ENCODE measurements at places on chromosomes 1 and 21.

GRCh38 chr1:216566641-216567205 is 143.5 kb upstream of the USH2A start:
- DNase-seq = no peak

GRCh38 chr1:106868828-106869227 is 187.6 kb upstream of the PRMT6 start:
- DNase-seq = no peak

GRCh38 chr1:223765719-223766340 is 53.5 kb downstream of the CAPN2 start:
- DNase-seq = no peak

DNA sequence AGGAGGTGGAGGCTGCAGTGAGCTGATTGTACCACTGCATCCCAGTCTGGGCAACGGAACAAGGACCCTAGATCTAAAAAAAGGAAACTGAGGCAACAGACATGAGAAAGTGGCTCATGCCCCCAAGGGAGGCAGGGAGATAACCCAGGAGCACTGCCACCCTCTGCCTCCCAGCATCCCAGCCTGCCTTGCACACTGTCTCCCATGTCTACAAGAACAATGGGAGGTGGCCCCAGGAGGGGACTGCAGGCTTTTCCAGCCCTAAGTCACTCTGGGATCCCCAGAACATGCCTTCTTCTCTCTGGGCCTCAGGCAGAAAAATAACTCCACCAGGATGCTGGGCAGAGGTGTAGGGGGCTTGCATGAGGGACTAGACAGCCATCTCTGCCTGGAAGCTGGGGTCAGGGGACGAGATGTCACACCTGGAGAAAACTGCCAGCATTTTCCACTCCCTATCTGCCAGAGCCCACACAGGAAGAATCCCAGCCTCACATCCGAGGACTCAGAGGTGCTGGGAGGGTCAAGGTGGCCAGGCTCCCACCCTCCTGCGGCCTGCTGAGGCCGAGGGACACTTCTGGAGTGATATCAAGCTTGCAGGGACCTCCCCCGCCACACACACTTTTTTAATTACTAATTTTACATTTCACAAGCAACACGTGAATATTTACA is 21.4 kb downstream of the RUNX3 start:
- no peak for DNase-seq

- peak; percentile 16 for DNase-seq
Observed at GRCh38 chr1:192805832-192806323, 3.0 kb upstream of the RGS2 start.

- no peak for DNase-seq
Observed at GRCh38 chr1:160284220-160284781, 632 bp downstream of the PEX19 start.

GRCh38 chr1:182003953-182004586 is 57.4 kb downstream of the ZNF648 start:
- no peak for DNase-seq

- no peak for DNase-seq
Observed at GRCh38 chr21:14585122-14585521, 39.0 kb upstream of the SAMSN1 start.

- peak; percentile 55 for DNase-seq
Observed at GRCh38 chr1:224497714-224498573, 63.3 kb upstream of the WDR26 start.

DNA sequence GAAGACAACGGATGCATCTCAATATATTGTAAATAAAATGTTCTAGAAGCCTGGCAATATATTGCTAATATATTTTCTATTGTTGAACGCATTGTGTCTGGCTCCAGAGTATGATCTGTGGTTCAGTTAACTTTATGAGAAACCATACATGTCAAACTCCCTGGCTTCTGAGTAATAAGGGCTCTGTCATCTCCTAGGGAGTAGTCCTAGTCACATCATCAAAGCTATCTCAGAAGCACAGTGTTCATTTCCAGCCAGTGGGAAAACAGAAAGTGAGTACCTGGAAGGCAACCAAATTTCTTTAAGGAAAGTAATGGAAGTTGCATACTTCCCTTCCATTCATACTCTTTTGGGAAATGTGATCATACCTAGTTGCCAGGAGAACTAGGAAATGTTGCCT is 27.0 kb upstream of the ST6GALNAC5 start:
- no peak for DNase-seq

DNA sequence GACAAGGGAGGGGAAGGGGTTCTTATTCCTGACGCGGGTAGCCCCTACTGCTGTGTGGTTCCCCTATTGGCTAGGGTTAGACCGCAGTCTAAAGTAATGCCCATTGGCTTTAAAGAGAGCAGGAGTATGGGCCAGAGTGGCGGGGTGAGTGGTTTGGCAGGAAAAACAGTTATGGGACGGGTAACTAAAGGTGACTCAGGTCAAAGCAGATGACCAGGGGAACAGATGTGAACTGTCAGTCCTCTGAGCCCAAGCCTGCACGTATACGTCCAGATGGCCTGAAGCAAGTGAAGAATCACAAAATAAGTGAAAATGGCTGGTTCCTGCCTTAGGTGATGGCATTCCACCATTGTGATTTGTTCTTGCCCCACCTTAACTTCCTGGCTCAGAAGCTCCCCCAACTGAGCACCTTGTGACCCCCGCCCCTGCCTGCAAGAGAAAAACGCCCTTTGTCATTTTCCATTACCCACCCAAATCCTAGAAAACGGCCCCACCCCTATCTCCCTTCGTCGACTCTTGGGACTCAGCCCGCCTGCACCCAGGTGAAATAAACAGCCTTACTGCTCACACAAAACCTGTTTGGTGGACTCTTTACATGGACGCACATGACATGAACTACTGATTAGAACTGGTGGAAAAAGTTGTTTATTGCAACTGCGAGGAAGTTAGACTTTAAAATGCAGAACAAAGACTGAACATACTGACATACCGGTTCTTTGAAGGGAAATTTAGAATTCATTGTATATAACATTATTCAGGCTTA is 758 bp upstream of the ATAD3B start:
- DNase-seq = no peak

GRCh38 chr1:34057347-34058130 is 107.5 kb downstream of the CSMD2 start:
- no peak for DNase-seq

DNA sequence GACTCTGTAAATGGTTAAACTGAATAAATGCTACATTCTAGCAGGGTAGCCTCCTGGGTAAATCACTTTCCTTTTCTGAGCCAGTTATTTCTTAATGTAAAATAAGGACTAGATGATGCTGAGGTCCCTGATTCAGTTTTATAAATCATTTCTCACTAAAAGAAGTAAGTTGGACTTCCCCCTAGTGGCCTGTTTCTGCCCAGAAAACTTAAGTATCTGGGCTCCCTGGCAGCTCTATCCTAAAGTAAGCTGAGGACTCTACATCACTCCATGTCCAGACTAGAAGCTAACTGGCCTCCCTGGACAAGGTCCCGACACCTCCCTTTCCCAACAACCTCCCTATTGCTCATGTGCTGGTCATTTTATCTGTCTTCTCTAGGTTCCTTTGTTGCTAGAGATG is 3.0 kb downstream of the GPN2 start:
- DNase-seq = no peak

- DNase-seq = no peak
Observed at GRCh38 chr1:234841710-234842231, 231.8 kb upstream of the IRF2BP2 start.

DNA sequence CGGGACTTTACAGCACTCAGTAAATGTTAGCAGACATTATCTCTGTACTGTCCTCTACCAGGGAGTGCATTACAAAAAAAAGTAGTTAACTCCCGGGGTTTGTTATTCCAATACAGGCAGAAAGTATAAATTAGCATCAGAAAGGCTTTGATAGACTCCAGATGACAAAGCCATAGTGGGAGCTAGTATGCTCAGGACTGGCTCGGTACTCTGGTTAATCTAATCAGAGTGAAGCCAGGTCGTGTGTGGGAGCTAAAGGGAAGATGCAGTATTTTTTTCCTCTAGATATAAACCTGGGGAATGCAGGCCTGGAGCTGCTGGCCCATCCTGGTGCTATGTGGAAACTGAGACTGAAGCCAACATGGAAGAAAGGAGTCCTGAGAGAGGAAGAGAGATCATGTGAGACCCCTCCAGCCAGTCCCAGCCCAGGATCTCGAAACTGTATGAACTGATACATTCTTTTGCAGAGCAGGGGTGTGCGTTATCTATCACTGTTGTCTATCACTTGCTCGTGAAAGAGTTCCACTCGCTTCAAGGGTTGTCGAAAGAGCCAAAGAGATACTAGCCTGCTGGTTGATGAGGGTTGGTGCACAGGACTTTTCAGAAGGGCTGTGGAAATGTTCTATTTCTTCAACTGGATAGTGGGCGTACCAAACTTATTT is 125.8 kb downstream of the PLPP3 start:
- DNase-seq = no peak

DNA sequence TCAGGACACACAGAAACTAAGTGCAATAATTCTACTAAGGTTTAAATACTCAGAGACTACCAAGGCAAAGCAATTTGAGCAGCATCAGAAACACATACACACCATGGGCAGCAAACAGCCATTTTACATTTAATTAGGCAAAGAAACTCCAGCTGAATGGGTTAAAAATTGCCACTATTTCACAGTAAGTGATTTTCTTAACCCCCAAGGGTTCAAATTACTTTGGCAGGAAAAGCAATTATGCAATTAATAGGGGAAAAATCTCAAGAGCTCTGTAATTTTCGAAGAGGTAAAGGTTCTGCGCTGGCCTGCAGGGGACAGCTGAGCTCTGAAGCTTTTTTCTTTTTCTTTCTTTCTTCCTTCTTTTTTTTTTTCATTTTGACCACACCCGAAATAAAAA is 206.2 kb upstream of the RRP15 start:
- DNase-seq = no peak

GRCh38 chr1:93907718-93908117 is 1.5 kb downstream of the GCLM start:
- DNase-seq = no peak

DNA sequence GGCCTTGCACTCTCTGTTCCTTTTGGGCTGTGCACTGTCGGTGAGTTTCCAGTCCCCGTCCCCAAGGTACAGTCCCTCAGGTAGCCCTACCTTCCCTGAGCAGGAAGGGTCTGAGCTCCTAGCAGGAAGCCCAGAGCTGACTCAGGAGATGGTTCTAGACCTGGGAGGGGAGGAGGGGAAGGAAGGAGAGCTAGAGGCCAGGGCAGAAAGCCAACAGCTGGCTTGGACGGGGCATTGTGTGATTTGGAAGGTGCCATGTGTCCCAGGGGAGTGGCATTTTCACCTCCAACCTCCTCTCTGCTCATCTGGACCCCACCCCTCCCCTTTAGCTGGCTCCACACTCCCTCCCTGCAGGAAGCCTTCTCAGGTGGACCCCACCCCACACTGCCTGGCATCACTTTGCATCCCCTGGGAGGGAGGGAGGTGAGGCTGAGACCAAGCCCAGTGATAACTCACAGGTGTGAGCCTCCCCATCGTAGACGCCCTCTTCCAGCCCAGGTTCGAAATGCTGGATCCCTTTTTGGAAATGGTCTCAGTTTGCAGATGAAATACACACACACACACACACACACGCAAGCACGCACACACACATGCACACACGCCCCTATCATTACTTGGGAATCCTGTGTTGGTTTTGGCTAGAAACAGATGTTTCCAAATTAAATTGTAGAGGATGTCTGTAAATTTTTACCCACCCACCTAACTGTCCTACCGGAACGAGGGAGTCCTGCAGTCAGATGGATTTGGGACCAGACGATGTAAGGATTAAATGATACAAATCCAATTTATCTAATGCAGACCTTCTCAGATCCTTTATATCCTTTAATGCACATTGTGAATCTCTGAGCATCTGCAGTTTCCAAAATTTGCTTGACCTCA is 19.7 kb upstream of the IFNLR1 start:
- no peak for DNase-seq

- no peak for DNase-seq
Observed at GRCh38 chr1:171740356-171740863, 1.5 kb downstream of the VAMP4 start.

- no peak for DNase-seq
Observed at GRCh38 chr21:46483300-46484295, 24.9 kb downstream of the DIP2A start.

Data from GM19239 (cell line).